Transverse colon (tissue), 4 donors: ENCODE measurements at places on chromosomes 16 and 17. TPM values are rescaled to one million over a fixed set of nuclear protein-coding genes. Genes with fewer than 3 reads are reported as not detected.

Gene GP1BA
- not detected for total RNA-seq

Gene RHBDL3
- total RNA-seq = 0.27 TPM

Gene SLC6A2
- total RNA-seq = not detected

Gene HSD11B2
- 667 TPM for total RNA-seq

Gene CCL16
- not detected for total RNA-seq

Gene CLEC10A
- total RNA-seq = not detected

Gene ZNF597
- total RNA-seq = 2.4 TPM

Gene SLC35G6
- total RNA-seq = not detected
